ENCODE measurements at places on chromosomes 2 and 18.
A peak's percentile ranks its signal among the peaks of the same experiment; 100 is the strongest.

DNA sequence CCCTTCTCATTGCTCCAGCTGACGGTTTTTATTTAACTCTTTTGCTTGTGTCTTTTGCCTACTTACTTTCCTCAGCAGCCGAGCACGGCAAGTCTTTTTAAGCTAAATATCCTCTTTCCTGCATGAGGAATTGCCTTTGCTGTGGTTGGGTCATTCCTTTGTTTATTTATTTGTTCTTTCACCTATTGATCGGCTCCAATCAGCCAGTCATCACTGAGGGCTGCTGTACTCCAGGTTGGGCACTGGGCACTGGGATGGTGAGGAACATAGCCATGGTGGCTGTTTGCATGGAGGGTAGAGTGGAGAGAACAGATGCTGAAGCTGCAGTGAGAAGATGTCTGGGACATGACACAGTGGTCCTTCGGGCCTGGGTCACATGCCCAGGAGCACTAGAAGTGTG, 105.2 kb downstream of the CTIF start:
- DNase-seq = no peak

GRCh38 chr2:182652326-182652725, 63.7 kb upstream of the DNAJC10 start:
- DNase-seq = no peak

GRCh38 chr18:46756559-46757201, at the start of gene ST8SIA5:
Gene ST8SIA5, minus strand, starts transcription at chr18:46757053. Its CDS starts 545 bp downstream, at chr18:46756508.
- no peak for DNase-seq

DNA sequence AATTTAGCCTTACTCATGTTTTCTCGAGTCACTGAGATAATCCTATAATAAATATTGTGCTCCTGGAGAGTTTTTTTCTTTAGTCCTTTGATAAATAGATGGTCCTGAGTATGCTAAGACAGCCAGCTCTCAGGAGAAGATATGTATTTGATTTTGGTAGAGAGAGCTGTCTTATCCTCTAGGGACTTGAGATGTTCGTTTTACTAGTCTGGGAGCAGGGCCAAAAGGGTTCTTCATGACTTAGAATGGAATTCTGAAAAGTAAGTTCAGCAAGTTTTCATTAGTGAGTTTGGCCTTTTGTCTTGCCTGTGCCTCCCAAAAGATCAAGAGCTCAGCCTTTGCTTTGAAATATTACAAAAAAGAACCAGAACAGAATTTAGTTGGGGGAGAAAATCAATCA, 246.7 kb downstream of the BABAM2 start:
- no peak for DNase-seq

DNA sequence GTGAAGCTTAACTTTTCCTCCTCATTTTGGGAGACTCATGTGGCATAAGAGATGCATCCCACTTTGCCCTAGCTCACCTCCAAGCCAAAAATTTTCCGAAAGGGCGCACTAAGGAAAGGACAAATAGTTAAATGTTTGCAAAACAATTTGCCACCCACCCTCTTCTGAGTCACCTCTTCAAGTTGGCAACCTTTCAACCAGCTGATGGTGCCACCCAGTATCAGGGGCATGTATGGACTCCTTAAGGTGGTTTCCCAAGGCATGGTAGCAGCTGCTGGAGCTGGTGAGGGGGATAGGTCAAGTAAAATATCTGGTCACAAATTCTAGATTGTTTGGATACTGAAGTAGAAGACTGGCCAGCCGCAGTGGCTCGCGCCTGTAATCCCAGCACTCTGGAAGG, 17.2 kb upstream of the ITGAV start:
- DNase-seq = no peak

- no peak for DNase-seq
These were observed 40.6 kb downstream of the PMS1 start for GRCh38 chr2:189824694-189825396.

DNA sequence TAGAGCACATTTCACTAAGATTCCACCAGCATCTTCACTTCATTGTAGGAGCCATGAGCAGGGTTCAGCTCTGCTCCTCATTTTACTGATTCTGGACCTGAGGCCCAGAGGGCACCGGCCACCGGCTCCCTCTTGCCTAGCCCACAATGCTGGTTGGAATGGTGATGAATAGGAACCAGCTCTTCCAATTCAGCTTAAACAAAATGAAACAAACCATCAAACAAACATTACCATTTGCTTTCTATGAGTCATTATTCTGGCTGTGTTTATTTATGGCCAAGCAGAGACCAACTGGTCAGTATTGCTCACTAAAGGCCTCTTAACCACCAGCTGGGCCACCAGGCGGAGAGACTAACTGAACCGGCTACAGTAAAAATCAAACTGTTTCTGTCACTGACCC, 176.7 kb downstream of the MTX2 start:
- DNase-seq = no peak

DNA sequence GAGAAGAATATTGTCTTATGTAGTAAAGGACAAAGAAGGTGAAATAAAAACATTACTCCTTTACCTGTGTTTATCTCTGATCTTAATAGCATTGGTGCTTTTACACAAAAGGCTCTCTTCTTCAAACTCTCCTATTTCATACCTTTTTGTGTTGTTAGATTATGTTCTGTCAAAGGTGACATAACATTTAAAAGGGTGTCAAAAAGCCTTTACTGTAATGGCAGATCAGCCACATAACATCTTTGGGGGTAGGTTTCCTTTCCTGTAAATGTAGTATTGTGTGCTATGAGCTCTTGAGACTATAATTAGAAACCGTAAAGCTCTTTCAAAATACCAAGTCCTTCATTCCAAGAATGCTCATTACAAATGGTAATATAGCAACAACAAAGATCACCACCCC, 400.1 kb downstream of the LNPK start:
- DNase-seq = no peak

DNA sequence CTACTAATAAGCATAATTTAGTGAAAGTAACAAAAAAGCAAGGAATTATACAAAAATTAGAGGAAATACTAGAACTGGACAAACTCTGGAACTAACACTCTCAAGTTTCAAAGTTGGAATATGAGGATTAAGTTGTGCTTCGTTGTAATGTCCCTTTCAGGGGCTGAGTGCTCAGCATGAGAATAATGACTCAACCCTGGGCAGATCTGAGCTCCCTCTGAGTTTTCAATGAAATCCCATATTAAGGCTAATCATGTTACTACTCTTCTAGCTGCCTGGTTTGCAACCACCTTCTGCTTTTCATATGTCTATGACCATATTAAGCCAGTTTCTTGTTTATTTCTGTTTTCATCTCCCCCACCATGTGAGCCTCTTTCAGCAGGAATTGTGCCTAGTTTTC, 274.9 kb upstream of the LRRTM4 start:
- DNase-seq = no peak

DNA sequence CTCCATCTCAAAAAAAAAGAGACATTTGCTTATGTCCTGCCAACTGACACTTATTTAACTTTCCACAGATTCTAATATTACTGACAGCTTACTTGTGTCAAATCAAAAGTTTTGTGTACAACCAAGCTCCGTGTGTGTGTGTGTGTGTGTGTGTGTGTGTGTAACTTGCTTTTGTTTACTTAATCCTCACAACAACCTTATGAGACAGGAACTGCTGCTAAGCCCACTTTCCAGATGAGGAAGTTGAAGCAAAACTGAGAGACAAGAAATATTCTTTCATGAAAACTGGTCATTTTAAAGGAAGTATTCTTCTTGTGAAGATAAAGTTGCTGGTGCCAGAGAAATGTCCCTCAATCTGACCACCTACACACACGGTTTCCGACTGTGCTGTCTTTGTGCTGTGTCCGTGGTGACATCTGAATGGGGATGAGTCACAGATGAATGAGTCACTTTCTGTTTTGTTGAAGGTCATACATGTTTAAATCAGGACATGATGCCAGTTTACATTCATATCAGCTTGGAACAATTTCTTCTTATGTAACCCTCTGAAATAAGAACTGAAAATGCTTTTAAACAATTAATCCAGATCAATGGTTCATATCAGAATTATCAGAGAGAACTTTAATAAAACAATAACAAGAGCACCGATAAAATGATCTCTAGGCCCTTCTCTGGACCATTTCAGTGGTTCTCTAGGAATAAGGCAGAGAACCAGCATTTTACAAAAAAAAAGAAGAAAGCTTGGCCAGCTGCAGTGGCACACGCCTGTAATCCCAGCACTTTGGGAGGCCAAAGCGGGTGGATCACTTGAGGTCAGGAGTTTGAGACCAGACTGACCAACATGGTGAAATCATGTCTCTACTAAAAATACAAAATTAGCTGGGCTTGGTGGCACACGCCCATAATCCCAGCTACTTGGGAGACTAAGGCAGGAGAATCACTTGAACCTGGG, 95.5 kb downstream of the THNSL2 start:
- DNase-seq = no peak

- DNase-seq = no peak
These were observed 105.5 kb downstream of the FMNL2 start for GRCh38 chr2:152440460-152440859.

DNA sequence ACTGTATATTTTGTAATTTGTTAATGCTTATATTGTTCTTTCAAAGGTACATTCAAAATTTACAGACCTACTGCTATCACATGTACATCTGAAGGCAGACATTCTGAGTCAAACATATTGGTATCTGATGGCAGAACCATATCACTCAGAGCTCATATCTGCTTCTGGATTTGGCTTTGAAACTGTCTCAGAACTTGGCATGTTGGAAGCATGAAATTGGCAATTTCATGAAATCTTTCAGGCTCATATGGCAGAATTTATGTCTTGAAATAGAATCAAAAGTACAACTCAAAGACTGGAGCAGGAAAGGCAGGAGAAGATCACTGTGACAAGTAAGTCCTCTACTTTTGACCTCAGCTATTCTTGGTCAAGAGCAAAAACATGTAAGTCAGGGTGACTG, 202.3 kb downstream of the LRP1B start:
- no peak for DNase-seq

- no peak for DNase-seq
These were observed 22.0 kb upstream of the HNMT start for GRCh38 chr2:137942037-137942832.

- DNase-seq = no peak
These were observed 107.1 kb downstream of the GLI2 start for GRCh38 chr2:120842456-120843439.

GRCh38 chr18:36348971-36349417, 51.5 kb downstream of the FHOD3 start:
- no peak for DNase-seq

- DNase-seq = peak; percentile 8
These were observed 47.5 kb upstream of the SP3 start for GRCh38 chr2:174012347-174013314.

GRCh38 chr2:69975136-69975852, 13.9 kb upstream of the ASPRV1 start:
- no peak for DNase-seq

DNA sequence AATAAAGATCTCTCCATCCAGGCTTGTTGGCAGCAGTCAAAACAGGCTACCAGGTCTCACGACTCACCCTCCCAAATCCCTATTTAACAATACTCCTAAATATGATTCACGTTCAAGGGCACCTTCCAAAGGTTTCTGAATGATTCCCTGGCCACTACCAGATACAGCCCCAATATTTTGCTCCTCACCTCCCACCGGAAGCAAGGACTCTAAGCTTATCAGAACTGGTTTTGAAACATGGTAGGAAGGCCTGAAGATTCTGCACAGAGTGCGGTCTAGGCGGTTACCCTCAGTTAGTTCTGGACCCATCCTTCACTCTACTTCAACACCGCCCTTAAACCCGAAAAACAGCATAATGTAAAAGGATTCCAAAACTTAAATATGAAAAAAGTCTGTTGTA, 5.2 kb downstream of the PPP4R1 start:
- no peak for DNase-seq

DNA sequence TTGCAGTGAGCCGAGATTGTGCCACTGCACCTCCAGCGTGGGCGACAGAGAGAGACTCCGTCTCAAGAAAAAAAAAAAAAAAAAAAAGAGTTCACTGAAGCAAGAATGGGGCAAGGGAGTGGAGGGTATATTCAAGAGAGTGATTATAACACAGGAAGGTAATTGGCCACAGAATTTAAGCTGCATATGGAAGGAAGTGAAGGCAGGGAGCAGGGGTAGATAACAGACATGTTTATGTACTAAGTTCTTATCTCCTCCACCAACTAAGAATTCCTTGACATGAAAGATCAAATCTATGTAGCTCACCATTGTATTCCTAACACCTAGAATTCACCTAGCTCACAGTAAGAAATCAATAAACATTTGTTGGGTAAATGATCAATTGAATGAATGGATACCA, 37.3 kb downstream of the GKN2 start:
- DNase-seq = no peak

- DNase-seq = no peak
These were observed 117.3 kb downstream of the TTC32 start for GRCh38 chr2:19784456-19784855.

DNA sequence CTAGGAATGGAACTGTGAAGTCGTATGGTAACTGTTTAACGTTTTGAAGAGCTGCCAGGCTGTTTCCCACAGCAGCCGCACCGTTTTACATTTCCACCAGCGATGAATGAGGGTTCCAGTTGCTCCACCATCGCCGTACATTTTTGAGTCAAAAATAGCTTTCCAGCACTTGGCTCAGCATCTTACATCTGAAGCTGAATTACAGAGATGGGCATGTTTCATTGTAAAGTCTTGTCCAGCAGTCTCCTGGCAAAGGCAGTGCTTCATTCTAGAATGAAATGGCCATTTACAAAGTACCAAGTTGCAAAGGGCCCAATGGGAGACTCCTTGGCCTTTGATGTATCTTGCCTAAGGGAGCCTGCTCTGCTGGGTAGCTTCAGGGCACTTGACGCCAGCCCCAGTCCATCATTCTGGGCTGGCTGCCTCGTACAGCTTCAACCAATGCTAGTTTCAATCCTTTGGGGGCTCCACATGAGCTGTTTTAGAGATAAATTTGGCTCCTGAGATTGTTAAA, 45.1 kb downstream of the ATIC start:
- DNase-seq = no peak

- DNase-seq = peak; percentile 48
These were observed 19.3 kb upstream of the SMCHD1 start for GRCh38 chr18:2636126-2636631.

DNA sequence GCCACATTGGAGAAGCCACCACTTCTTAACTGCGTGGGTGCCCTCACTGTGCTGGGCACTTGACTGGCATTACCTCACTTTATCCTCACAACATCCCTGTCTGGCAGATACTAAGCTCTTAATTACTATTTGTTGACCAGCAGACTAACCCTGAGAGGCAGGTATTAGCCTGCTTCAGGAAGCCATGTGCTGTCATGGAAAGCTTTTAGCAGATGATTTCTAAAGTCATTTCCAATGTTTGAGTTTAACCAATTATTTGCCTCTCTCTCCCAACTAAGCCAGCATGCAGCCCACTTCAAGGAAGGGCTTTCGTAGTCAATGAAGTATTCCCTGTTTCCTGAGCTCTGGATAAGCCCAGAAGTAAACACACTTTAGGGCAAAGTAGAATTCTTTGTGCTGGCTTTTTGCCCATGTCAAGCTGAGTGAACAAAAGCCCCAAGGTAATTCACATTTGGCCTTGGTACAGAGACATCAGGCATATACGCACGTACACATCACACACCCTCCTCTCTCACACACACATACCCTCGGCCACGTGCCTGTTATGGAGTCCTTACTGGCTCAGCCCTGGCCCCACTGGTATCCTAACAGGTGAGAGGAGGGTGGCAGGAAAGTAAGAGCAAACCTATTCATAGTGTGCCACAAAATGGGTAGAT, 108.6 kb downstream of the C1D start:
- no peak for DNase-seq
